ENCODE measurements at places on chromosomes 16 and 17.

DNA sequence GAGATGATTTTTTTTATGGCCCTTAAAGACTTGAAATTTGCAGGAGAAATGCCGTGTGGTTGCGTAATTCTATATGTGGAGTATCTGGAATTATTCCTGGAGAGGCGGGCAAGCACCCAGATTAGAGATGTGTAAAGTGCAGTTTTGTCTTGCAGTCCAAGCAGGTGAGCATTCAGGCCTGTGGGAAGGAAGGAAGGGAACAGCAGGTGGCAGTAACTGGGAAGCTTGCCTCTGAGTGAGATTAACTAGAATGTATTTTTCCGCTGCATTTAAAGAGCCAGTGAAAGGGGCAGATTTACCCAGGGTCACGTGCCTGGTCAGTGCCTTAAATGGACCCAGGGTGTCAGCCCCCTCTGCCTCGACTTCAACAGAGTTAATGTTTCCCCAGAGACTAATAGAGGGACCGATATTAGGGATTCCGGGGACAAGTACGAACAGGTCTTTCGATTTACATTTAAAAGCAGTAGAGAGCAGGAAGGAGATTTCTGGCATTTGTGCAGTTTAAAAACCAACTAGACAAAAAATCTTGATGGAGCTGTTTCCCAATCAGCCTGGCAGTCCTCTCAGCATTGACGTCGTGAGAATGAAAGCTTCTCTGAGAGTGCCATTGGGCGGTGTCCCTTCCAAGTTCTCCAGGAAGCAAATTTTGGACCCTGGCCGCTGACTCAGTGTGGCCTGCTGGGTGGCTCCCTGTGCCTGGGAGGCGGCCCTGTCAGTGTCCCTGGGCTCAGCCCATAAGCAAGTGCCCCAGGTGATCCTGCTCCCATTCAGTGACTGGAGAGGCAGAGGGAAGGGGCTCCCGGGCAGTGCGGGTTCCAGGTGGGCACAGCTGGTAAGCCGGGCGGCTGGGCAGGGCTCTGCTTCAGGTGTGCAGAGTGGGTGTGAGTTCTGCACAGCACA is 38.2 kb downstream of the KSR1 start:
- no peak for DNase-seq

- no peak for DNase-seq
Measured at GRCh38 chr16:49931916-49932315, 76.0 kb upstream of the ZNF423 start.

GRCh38 chr17:32517982-32518381 is 31.2 kb downstream of the CDK5R1 start:
- no peak for DNase-seq

GRCh38 chr17:71460943-71461342 is 659.9 kb upstream of the SOX9 start:
- peak; percentile 36 for DNase-seq

GRCh38 chr16:87060034-87060986 is 256.9 kb downstream of the C16orf95 start:
- no peak for DNase-seq

DNA sequence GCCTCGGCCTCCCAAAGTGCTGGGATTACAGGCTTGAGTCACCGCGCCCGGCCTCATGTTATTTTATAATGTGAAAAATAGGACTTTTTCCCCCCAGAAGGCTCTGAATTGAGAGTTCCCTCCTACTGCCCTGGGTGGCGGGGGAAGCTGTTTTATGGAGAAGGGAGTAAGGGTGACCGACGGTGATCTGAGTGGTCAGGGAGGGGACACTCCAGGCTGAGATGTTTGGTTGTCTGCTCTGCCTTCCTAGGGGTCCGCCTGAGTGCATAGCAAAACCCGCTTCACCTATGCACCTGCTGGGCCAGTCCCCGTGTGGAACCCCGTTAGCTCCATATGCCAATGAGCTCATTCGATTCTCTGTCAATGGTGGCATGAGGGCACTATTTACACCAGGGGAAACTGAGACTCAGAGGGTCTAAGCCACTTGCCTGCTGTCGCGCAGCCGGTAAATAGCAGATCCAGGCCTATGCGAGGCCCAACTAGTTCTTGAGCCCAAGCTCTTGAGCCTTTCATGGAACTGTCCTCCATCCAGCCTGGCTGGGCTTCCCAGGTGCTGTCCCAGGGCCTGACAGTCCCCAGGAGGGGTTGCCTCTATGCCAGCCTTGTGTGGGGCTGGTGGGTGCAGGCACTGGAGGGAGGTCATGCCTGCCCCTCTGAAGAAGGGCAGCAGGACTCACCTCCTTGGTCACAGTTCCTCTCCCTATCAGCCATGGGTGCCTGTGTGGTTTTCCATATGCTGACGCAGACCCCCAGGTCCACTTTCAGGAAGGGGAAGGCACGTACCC is 1.7 kb upstream of the GJD3 start:
- no peak for DNase-seq

- no peak for DNase-seq
Measured at GRCh38 chr17:50959341-50959740, 93.2 kb upstream of the TOB1 start.

DNA sequence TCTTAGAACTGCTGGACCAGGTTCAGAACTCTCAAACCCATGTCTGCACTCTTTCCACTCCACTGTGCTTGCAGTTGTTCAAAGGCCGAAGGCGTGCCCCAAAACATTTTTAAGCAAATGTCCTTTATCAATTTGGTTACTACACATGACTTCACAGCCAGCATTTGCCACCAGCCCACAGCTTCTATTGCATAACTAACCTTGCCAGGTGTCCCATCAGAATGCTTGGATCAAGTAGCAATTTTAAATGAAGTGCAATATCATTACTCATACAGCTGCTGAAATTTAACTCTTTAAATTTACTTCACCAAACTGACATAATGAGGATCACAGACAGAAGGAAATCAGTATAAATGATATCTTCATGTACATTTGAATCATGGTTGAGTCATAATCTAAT is 29.8 kb upstream of the HS3ST3A1 start:
- DNase-seq, result no peak
